ENCODE measurements at places on chromosomes 12 and 14. TPM values are rescaled to one million over a fixed set of nuclear protein-coding genes. Genes with fewer than 3 reads are reported as not detected.

GRCh38 chr14:45467023-45467422 is 214.0 kb upstream of the MIS18BP1 start:
- no peak for DNase-seq

DNA sequence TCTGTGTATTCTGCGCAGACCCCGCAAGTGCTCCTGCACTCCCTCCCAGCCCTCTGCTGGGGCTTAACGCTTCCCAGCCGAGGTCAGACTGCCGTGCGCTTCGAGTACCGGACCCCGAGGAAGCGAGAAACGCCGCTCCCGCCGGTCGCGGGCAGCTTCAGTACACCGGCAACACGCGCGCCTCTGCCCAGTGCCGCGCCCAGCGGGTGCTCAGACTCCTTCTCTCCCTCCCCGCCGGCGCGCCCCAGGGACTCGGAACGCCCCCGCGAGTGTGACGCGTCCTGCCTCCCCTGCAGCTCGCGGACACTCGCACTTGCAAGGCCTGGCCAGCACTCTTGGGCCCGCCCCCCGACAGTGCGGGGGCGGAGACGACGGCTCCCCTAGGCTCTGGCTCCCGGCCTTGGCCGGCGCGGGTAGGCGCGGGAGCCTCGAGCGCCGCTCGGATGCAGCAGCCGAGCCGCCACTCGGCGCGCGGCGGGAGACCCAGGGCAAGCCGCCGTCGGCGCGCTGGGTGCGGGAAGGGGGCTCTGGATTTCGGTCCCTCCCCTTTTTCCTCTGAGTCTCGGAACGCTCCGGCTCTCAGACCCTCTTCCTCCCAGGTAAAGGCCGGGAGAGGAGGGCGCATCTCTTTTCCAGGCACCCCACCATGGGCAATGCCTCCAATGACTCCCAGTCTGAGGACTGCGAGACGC is at the start of gene PTGER2:
PTGER2 (plus strand) TSS at position 410 of the 692 bp plus-strand sequence; CDS start at position 647, 237 bp downstream.
- DNase-seq, result peak; percentile 76

DNA sequence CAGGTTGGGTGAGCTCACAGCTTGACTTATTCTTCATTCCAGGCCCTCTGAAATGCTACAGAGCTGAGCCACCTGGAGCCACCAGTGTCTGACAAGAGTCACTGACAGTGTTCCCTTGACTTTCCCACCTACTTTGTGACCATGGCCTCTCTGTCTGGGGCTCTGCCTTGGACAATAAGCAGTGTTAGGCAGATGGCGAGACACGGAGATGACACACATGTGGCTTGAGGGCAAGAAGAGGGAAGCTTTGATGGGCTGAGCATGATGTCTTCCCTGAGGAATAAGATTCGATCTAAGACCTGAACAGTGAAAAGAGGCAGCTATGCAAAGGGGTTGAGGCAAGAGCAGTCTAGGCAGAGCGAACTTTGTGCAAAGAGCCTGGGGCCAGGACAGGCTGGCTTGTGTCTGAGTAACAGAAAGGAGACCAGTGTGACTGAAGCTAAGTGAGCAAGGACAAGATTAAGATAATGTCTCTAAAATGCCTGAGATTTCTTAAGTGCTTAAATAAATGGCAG is 105.5 kb downstream of the NUAK1 start:
- no peak for DNase-seq

DNA sequence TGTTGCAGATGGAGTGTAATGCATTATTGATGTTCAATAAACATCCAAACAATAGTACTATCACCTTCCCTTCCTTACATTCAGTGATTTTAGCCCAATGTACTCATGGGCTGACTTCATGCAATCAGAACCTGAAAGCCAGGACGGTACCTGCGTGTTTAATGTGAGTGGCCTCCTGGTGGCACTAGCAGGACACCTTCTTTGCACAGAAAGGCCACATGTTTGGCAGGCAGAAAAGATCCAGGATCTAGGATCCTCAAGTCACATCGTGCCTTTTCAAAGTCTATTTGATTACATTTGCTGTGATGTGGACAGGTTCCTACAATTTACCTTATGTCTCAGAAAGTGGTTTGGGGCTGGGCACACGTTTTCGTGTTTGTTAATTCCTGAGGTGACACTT is 82.9 kb downstream of the NEDD1 start:
- DNase-seq, result no peak

GRCh38 chr12:48110691-48111311 is 4.9 kb upstream of the SENP1 start:
- no peak for DNase-seq

DNA sequence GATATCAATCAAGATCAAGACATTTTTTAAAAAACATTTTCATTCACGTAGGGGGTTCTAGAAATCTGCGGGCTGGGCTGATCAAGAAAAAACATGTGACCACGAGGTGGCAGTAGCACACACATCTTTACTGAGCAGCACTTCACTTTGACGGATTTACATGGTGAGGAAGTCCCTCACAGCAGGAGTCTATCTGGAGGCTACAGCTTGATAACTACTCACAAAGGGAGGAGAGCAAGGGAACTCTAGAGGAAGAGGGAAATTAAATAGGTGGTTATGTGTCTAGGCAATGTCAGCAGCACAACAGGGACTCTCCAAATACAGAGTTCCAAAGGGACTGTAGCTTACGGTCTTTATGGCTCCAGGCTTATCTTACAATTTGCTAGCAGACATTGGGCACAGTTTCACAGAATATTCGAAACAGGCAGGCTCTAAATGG is 248.1 kb downstream of the DPY19L2 start:
- DNase-seq, result no peak

DNA sequence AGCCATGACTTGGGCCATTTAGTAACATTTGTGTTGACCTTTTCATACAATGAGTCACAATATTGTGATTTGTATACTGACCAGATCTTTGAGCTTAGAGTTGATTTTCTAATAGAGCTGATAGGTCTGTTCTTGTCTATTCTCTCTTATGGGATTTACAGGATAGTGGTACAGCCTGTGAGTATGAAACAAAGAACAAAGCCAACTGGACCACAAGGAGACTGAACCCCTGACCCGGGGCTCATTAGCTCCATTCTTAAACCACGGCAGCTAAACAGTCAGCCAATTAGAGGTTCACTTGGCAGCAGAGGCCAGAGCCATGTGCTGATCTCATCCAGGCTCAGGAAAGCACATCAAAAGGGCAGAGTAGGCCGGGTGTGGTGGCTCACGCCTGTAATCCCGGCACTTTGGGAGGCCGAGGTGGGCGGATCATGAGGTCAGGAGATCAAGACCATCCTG is 59.1 kb upstream of the GNPNAT1 start:
- no peak for DNase-seq

DNA sequence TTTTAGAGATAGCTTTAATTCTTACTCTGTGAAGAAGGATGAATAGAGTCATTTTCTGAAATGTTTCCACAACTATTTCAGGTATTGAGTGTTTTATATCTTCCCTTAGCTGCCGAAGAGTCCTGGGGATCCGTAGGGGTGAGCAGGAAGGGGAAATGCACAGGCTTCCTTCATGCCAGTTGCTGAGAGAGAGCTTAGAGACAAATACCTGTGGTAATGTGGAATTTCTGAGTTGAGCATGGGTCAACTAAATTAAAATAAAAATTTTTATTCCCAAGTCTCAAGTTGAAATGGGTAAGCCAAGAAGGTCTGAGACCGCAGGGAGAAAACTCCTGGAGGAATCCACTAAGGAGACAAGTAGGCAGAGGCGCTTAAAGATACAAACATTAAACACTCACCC is 185.7 kb downstream of the DAD1 start:
- DNase-seq, result no peak

DNA sequence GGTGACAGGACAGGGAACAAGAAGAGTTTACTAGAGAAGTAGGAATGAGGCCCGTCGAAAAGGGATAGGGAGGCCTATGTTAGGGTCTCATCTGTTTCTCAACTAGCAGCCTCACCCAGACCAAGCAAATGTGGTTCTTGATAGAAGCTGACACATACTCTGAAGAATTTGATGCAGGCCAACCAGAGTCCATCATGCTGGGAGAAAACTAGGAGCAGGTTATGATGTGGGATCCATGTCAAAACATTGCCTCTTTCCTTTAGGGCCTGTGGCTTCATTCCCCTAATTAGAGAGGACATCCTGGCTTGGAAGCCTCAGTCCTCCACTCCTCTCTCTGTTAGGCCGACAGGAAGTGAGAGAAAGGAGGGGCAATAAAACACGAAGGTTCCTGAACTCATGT is 122.8 kb downstream of the NTF3 start:
- no peak for DNase-seq

- peak; percentile 64 for DNase-seq
Observed at GRCh38 chr12:54032627-54033100, at the start of gene HOXC5. Gene HOXC5, plus strand, starts transcription at chr12:54033050. Its CDS starts 73 bp downstream, at chr12:54033123.

GRCh38 chr14:99118946-99119345 is 153.1 kb downstream of the BCL11B start:
- DNase-seq, result no peak

OR4L1 gene
- total RNA-seq, result not detected

ASCL1 gene
- not detected for total RNA-seq

SLC5A8 gene
- 0.06 TPM for total RNA-seq

SPX gene
- 0.29 TPM for total RNA-seq

VRTN gene
- total RNA-seq, result 0.32 TPM

AHNAK2 gene
- total RNA-seq, result 16.0 TPM

All from mucosa of gallbladder (tissue), 1 donor.